ENCODE measurements at places on chromosomes 3 and 15.

- DNase-seq: no peak
Measured at GRCh38 chr3:1805331-1805730, 293.3 kb upstream of the CNTN4 start.

- DNase-seq: no peak
Measured at GRCh38 chr3:122377975-122378374, 5.1 kb downstream of the MIX23 start.

DNA sequence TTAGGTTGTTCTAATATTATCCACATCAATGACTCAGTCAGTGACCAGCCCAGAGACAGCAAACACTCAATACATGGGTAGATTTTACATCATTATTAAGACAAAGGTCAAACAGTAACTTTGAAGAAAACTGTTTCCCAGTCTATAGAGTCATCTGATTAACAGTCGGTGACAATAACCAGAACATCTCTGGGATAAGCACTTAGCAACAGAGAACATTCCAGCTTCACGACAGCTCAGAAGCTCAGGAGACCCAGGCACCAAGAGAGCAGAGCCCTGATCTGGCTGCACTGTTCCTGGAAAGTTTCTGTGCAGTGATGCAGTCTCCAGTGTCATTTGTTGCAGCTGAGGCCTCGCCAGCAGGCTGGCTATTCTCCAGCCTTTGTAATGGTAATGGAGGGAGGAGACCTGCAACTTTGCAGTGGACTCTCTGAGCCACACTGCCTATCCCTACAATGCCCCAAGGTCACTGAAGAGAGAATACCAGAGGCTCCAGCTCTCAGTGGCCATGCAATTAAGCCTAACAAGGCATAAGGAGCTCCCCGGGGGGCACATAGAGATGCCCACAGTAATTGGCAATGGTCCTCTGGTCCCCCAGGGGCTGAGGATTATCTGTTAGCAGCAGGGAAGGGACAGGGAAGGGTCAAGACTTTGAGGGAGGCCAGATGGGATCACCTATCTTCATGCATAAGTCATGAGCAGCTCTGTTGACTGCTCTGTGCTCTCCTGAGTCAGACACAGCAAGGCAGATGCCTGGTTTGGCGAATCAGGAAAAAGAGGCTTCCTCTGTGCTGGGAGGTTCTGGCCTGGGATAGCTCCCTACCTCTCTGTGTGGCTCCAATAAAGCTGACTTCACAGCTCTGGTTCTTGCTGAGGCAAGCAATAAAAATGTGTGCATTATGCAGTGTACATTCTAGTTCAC lies 163.6 kb downstream of the CTNNB1 start:
- DNase-seq: no peak

- peak; percentile 85 for DNase-seq
Measured at GRCh38 chr3:113051302-113051711, 60.5 kb downstream of the GTPBP8 start.

- DNase-seq: no peak
Measured at GRCh38 chr15:50735156-50735555, 30.4 kb downstream of the SPPL2A start.

GRCh38 chr3:111594781-111595180 lies 365 bp downstream of the ZBED2 start:
- no peak for DNase-seq

- no peak for DNase-seq
Measured at GRCh38 chr3:25695731-25696420, 31.2 kb upstream of the TOP2B start.

DNA sequence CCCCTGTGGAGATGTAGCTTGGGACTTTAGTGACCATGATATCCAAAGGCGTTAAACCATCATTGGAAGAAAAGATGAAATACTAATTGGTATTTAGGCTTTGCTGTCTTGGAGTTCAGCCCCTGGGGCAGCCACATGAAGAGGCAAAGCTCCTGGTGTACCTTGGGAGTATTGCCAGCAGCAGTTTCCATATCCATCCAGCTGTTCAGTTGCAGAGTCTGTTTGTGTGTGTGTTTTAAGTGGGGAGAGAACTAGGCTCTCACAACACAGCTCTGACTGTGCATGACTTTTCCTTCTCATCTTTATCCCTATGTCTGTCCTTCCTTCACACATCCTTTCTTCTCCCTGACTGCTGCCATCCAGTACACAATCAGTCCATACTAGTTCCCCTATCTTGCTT lies 98.9 kb downstream of the CDIN1 start:
- DNase-seq: no peak

DNA sequence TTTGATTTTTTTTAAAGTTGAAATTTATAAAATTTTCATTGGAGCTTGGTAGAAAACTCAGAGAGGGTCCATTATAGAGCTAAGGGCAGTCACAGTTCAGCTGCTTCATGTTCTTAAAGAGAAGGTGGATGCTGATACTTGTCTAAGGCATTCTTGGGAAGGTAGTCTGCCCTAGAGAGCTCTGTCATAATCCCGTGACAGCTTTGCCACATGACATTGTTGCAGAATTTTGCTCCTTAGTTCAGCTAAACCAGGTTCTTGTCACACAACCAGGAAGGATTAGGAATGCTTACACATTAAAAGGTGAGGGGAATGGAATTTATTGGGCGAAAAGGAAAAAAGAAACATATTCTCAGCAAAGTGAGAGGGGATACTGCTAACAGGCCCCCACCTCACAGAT lies 130.9 kb downstream of the GMNC start:
- no peak for DNase-seq

GRCh38 chr3:154081305-154081704 lies 39.9 kb upstream of the ARHGEF26 start:
- DNase-seq: no peak

- no peak for DNase-seq
Measured at GRCh38 chr3:115098354-115099073, 48.6 kb downstream of the ZBTB20 start.

- DNase-seq: peak; percentile 58
Measured at GRCh38 chr3:24485511-24485910, 9.1 kb downstream of the THRB start.

DNA sequence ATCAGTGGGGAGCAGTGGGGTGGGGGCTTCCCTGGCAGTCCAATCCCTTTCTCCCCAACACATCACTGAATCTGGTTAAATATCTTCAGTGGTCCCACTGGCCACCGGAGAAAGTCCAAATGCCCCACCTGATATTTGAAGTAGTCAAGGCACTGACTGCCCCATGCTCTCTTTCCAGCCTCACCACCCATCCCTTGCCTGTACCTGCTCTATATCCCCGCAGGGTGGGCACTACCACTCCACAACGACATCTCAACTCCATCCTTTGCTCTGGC lies 101.7 kb downstream of the DAPK2 start:
- DNase-seq: no peak

DNA sequence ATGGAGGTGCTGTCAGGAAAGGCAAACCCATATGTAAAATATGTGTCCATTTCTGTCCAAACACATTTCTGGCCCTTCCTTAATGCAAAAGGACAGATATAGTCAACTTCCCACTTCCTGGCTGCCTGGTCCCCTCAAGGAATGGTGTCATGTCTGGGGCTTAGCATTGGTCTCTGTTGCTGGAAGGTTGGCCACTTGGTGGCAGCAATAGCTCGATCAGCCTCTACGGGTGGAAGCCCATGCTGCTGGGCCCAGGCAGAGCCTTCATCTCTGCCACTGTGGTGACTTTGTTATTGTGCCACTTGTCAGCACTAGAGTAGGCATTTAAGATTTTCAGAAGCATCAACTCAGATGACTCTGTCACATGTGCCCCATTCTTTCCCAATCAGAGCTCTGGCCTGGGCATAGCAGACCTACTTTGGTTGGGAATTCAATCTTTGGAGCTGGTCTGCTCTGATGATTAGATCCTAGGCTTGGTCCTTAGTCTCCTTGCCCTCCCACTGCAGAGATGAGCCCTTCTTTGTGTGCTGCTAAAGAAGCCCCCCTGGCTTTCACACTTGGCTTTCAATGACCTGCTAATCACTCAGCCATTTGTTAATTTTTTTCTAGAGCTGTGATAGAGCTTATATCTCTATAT lies 51.0 kb upstream of the SPSB4 start:
- peak; percentile 75 for DNase-seq

DNA sequence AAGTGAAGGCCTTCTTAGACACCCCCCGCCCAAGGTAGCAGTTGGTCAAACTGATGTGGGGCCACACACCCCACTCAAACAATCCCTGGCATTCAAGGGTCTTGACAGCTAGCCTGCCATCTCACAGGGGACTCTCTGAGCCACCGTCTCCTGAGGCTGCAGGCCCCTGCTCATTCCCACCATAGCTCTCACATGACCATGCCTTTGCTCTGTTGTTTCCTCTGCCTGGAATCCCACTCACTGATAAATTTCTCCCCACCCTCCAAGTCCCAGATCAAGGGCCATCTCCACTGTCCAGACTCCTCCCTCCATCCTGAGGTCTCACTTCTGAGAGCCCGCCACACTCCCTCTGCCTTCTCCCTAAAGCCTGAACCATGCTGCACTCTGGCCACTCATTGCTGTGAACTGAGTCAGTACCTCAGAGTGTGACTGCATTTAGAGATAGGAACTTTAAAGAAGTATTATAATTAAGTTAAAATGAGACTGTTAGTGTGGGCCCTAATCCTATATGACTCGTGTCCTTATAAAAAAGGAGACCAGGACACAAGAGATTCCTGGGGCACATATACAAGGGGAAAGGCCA lies 10.0 kb downstream of the WNT7A start:
- DNase-seq: no peak

DNA sequence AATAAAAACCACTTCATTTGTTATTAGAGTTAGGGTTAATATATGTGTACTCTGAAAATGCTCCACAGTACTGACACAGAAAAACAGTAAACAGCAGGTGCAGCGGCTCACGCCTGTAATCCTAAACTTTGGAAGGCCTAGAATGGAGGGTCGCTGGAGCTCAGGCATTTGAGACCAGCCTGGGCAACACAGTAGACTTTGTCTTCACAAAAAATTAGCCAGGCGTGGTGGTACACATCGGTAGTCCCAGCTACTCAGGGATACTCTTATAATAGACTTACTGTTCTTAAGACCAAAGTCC lies 40.3 kb downstream of the UACA start:
- DNase-seq: no peak

- DNase-seq: no peak
Measured at GRCh38 chr3:53846134-53846850, at the start of the genes CHDH and IL17RB. Gene CHDH, minus strand, starts transcription at chr3:53846419. Its CDS starts 22,411 bp downstream, at chr3:53824008. Gene IL17RB, plus strand, starts transcription at chr3:53846568. Its CDS starts 21 bp downstream, at chr3:53846589.
